NCI-H345 (cell line): ENCODE measurements at places on chromosomes 1 and 21.

- DNase-seq: no peak
Measured at GRCh38 chr1:70038025-70038424, 167.4 kb downstream of the LRRC40 start.

DNA sequence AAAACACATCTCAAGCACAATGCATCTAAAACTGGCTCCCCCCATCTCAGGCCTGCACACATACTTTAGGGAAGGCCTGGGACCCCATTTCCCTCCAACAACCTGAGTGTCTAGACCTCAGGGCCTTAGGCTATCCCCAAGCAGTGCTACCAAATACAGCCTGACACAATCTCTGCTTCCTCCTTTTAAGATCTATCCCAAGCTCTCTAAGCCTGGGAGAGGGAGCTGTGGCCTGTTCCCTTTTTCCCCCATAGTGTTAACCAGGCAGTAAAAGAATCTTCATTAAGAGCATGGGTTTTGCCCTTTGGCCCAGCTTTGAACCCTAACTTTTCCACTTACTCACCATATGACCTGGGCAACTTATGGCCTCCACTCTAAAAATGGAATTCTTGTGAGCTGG is 10.8 kb upstream of the COL8A2 start:
- DNase-seq: no peak

DNA sequence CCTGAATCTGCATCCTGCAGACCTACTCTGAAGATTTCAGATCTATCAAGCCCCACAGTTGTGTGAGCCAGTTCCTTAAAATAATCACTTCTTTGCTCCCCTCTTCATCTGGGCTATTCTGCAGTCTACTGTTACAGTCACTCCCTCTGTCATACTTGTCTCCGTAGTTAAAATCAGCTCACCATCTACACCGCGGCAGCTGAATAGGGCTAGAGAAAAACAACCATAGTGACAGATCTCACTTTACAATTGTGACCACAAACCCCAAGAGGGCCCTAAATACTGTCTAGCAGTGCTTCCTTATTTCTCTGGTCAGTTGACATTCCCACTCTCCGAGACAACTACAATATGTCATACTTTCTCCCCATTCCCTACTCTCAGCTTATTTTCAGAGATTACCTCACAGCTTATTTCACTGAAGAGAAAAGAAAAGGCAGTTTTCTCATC is 12.9 kb downstream of the DESI2 start:
- DNase-seq: no peak

DNA sequence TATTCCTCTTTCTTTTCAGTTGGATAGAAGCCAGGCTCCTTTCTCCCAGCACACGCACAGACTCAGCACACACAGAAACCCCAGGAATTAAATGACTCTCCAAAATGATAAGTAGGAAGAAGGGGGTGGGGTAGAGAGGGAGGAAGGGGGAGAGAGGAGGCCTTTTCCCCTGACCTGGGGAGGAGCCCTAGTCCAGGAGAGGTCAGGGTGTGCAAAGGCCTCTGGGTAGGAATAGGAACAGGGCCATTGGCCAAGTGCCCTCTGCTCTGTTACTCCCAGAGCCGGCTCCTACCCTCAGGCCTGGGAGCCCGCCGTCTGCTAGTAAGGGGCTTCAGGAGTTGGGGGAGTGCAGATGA is 35.6 kb upstream of the PUM1 start:
- peak; percentile 6 for DNase-seq

GRCh38 chr21:16773206-16773605 is 739.6 kb upstream of the CXADR start:
- no peak for DNase-seq

GRCh38 chr1:6985549-6986276 is 200.5 kb downstream of the CAMTA1 start:
- DNase-seq: no peak

DNA sequence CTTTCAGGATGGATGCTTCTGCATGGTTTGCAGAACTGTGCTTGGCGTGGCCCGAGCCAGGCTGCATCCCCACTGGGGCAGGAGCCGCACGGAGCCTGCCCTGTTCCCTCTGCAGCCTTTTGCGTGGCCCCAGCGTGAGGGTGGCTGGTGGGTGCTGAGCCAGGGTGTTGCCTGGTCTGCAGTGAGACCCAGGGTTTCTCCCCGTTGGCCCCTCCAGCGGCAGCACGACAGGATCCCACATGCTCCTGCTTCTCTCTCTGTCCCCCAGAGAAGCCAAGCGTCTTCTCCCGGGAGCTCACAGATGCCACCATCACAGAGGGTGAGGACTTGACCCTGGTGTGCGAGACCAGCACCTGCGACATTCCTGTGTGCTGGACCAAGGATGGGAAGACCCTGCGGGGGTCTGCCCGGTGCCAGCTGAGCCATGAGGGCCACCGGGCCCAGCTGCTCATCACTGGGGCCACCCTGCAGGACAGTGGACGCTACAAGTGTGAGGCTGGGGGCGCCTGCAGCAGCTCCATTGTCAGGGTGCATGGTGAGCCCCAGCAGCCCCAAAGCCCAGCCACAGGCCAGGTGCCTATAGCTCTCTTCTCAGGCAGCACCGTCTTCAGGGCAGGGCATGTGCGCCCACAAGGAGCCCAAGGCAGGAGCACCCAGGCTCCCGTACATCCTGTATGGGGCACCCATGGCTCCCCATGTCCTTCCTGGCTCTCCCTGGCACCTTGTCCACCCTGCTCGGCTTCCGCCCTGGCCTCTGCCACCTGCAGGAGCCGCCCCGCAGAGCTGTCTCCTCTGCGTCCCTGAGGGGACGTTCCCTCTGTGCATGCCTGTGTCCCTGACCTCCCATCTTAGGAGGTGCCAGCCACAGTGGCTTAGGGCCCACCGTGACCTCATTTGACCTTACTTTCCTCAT is 78.9 kb downstream of the OBSCN start:
- DNase-seq: no peak

DNA sequence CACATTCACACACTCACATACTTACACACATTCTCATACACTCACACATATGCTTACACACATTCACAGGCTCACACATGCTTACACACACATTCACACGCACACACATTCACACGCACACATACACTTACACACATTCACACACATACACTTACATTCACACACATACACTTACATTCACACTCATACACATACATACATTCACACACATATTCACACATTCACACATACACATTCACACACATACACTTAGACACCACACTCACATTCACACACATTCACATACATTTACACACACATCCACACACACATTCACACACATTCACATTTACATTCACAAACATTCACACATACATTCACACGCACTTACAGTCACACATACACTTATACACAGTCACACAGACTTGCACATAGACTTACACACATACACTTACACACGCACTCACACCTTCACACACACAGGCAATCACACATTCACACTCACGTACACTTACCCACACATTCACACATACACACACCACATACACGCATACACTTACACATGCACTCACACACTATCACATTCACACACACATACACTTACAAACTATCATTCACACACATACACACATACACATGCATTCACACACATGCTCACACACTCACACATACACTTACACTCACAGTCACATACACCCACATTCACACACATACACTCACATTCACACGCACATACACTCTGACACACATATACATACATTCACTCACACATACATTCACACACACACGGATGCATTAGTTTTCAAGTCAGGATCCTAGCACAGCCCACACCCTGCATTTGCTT is 16.8 kb downstream of the PDE9A start:
- DNase-seq: no peak

DNA sequence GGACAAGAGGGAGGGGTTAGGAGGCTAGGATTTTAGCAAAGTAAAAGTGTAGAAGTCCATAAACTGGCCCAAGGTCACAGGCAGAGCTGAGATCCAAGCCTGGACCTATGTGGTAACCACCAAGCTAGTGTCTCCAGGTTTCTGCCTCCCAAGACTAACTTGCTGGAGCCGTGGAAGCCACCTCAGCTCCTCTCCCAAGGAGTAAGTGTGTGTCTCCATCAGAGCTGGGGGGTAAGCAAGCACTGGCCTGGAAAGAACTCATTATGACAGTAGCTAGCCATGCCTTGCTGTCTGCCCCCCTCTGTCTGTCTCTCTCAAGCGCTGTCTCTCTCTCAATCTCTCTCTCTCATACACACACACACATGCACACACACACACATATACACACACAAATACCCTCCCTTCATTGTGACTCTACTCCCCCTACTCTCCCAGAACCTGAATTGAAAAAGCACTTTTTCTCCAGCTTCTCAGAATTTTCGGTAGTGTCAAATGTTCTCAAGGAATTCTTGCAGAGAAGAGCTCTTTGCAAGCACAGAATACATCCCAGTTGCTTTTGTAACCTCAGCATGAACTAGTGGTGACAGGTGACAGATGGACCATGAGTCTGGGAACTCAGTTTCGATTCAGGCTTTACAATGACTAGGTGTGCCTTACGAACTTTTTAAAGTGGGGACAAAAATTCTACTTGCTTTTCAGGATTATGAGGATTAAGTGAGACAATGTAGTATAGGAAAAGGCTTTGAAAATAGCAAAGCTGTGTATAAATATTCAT is 238.0 kb upstream of the FGGY start:
- DNase-seq: no peak

DNA sequence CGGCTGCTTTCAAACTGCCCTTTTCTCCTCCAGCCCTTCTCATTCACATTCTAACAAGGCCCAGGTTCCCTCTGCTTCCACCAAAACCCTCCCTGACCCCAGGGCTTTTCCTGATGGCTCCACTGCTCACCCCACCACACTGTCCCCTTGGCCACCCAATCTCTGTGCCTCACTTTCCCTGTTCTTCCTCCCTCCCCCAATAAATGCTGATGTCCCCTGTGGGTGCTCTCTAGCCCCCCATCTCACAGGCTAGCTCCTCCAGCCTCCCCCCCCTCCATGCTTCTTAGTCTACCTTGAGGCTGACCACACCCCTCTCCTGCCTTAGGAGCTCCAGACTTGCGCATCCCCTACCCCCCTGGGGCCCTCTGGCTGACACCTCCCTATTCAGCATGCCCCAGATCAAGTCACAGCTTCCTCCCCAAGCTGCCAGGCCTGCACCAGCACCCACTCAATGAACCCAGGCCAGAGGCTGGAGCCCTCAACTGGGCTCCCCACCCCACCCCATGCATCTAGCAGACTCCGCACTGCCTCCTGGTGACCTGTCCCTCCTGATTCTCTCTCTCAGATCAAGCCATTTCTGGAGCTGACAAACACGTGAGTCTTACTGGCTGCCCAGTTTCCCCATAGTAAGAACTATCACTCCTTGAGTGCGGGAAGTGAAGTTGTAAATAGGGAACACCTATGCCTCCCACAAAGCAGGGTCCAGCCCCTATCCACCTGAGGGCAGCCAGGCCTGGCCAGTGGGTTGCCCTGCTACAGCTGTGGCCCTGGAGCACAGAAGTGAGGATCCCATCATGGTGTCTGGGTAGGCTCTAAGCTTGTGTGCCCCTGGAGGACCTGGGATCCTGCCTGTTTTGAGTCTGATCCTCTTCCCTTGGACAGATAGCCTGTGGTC is 117.9 kb downstream of the DMRTB1 start:
- DNase-seq: no peak

- DNase-seq: no peak
Measured at GRCh38 chr21:28953247-28953646, 39.4 kb downstream of the LTN1 start.

DNA sequence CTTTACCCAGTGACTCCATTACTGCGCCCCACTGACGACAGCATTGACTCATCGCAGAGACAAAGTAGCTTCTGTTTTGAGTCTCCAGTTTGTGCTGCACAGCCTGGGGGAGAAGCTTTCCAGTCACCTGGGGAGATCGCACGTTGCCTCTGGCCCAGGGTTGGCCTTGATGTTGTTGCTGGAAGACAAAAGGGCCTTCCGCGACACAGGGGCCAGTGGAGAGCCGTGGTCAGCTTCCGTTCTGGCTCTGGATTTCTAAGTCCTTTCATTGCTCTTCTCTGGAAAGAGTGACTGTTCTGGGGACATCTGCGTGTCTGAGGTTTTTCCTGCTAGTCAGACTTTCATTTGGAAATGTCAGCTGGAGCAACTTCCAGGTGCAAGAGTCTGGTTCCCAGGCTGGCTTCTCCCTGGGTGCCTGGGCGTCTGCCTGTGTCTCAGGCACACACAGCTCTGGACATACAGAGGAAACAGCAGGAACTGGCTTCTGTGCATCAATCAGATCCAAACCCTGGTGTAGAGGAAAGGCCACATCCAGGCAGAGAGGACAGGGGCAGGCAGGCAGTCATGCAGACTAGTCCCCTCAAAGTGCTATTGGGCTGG is 257.0 kb downstream of the SIPA1L2 start:
- DNase-seq: no peak
